Glutamatergic neuron (in vitro differentiated cells): ENCODE measurements at places on chromosomes 13 and 19.

GRCh38 chr13:32409001-32409313 is 19.0 kb downstream of the N4BP2L1 start:
- no peak for DNase-seq

DNA sequence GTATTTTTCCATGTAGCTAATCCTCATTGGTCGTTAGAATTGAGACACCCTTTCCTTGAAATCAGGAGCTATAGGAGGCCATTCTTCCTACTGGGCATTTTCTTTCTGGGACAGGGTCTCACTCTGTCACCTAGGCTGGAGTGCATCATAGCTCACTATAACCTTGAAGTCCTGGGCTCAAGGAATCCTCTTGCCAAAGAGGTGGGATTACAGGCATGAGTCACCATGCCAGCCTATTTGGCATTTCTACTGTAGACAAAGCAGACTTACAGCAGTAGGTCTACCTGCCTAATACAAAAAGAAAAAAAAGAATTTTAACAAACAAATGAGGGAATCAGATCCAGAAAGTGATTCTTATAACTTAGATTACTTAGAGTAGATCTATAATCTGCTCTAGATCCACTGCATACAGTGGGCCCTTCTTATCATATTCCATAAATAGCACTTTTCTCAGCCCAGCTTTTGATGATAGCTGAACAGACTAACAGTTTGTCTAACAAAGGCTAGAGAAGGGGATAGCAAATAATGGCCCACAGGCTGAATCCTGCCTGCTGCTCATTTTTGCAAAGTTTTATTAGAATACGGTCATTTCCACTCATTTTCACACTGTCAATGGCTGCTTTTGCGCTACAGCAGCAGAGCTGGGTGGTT is 36.7 kb upstream of the USPL1 start:
- no peak for DNase-seq

DNA sequence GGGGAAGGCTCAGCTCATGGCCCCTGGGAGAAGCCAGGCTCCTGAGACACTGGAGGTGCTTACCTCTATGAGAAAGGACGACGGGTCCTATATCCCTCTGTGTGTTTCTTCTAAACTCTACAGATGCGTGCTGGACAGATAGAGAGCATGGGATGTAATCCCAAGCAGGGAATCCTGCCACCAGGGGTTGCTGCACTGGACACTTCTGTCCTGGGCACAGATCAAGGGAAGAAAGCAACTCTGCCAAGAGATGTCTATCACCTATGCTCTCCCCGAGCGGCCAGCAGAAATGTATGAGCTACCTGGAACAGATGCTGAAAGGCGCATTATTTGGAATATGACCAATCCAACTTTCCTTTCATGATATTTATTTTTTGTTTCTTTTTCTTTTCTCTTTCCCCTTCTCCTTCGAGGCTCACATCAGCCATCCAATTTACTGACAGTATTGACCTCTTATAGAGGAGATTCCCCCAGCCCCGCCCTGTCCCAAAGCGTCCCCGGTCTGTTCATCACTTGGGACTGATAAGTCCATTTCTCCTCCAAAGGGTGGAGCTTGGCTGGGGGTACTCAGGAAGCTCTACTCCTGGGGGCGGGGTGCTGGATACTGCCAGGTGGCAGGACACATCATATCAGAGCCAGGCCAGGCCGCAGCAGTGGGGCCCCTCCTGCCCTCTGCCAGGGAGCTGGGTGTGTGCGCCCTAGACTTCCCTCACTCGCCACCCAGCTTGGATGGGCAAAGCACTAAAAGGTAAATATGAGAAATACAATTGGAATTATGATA is 34.2 kb downstream of the TSHZ3 start:
- DNase-seq, result no peak

DNA sequence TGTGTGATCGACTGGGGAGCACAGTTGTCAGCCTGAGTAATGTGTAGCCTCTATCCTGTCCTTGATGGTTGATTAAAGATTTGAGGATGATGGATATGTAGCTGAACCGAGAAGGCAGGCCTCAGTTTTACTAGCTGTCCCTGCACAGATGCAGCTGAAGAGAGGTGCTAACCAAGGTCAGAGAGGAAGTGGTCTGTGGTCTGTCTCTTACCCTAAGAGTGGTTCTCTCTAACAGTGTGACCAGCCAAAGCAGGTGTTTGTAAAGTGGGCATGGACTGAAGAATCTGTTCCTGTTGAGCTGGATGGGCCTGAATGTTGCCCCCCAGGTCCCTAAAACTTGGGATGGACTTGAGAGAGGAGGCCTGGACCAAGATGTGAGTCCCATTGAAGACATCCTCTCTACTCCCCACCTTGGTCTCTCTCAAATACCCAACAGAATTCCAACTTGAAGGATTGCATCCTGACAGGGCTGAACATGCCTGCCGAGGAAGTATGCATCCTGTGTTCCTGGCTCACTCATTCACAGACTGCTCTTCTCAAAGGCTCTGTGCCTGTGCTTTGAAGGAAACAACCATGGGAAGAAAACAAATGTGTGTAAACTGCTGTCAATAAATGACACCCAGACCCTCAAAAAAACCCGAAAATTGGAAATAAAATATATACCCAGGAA is 223.8 kb downstream of the MAB21L1 start:
- DNase-seq, result no peak
